ENCODE measurements at places on chromosomes 5 and 9. TPM values are rescaled to one million over a fixed set of nuclear protein-coding genes. Genes with fewer than 3 reads are reported as not detected.

Gene STXBP1
- polyA plus RNA-seq: 33.1 TPM

Gene DMGDH
- polyA plus RNA-seq: 17.4 TPM

Gene QSOX2
- polyA plus RNA-seq: 16.3 TPM

DNA sequence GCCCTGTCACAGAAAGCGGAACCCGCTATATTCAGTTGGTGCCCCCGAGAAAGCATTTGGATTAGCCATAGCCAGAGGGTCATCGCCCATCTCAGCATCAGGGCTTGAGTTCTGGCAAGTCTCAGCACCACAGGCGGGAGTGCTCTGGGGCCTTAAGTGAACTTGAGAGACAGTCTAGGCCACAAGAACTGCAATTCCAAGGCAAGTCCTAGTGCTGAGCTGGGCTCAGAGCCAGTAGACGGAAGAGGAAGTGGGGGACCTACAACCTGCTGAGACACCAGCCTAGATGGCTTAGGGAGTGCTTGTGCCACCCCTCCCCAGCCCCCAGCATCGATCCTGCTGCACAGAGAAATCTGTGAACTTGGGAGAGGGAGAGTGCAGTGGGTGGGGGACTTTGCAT lies 594.9 kb downstream of the CCDC171 start:
- DNase-seq: no peak

GRCh38 chr5:6714226-6715041 lies 1.2 kb downstream of the TENT4A start:
- no peak for DNase-seq

DNA sequence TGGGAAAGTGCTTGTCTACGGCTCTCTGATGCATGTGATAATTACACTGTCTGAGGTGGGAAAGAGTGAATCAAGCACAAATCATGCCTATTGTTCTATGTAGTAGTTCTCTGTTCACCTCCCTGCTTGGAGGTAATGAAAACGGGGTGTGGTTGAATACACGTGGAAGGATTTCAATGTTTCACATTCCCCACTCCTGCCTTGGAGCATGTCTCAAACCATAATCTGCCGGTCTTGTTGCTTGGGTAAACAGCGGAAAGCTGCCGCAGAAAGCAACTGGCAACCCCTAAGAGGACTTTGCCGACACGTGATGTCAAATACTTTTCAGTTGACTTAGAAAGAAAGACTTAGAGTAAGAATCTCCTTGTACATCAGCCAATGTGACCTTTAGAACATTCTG lies 63.5 kb upstream of the MOCS2 start:
- DNase-seq: no peak

- no peak for DNase-seq
Observed at GRCh38 chr9:134826336-134827285, 54.0 kb upstream of the FCN2 start.

DNA sequence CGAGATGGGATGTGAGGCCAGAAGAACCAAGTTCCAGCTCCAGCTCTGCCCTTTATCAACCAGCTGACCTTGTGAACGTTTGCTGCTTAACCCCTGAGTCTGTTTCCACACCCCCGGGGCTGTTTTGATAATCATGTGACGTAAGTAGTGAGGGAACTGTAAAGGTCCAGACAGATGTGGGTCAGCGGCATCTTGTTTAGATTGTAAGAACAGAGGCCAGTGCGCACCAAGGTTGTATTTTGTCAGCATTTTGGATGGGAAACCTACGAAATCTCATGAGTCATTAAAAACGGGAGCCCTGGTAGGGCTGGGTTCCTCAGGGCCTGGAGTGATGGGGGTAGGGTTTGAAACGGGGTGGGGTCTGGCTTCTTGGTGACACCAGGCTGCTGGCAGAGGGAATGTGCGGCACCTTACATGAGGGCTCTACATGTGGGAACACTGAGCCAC lies 13.8 kb upstream of the COL15A1 start:
- no peak for DNase-seq

- no peak for DNase-seq
Observed at GRCh38 chr9:131708226-131709002, 31.5 kb downstream of the RAPGEF1 start.

- DNase-seq: no peak
Observed at GRCh38 chr5:86997516-86997915, 270.2 kb upstream of the RASA1 start.

GRCh38 chr9:108854641-108855528 lies 901 bp downstream of the ACTL7B start:
- DNase-seq: no peak

DNA sequence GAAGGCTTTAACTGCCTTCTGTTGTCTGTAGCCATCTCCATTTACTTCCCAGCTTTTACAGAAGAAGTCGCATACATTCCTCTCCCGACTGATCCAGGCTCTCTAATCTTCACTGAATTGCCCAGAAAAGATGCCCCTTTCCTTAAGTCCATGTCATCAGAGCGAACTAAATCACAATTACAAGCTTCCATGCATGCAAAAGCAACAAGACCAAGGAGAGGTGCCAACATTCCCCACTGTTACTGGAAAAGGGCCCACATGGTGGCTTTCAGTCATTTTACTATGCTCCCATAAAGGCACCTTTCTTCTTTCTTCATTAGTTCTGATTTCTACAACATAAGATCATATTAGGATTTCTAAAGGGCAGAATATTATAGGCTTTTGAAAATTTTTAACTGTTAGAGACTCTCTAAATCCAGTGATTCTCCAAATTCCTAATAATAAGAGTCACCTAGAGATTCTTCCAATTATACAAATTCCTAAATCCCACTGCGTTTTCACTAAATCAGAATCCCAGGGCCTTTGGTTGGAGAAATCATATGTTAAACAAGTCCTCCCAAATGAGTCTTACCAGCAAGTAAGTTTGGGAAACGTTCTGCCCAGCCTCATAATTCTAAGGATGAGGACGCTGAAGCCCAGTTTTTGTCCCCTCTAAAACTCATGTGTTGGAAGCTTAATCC lies 17.0 kb upstream of the ZFR start:
- no peak for DNase-seq

DNA sequence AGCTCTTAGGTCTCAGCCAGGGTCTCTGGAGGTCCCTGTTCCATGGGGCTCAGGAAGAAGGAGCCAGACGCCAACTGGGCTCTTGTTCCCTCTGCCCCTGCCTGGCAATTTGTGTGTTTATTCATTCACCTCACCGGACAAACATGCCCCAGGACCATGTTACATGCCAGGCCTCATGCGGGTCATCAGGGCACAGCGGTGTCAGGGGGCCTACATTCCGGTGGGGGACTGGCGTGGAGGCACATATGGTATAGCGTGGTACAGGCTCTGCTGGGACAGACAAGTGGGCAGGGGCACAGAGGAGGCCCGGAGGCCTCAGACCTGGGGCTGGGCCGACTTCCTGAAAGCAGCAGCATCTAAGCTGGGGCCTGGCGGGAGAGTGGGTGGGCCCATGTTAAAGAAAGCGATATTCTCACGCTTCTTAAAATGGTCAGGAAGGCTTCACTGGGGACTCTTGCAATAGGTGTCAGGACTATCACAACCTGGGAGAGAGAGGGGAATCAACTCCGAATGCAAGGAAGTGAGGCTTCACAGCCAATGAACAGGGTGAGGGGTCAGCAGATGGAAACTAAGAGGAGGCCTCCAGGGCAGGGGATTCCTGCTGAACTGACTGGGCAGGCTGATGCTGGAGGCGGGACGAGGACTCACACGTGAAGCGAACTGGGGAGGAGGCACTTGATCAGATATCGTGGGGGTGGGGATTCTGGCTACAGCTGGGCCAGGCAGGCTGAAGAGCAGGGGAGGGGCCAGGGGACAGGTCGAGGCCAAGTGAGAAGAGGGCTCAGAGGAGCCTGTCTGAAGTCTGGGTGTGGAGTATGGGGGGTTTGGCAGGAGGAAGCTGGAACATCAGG lies 41.9 kb downstream of the NCS1 start:
- DNase-seq: no peak
